CD4-positive, alpha-beta T cell treated with Interleukin-12 subunit alpha and Interleukin-12 subunit beta, for 1 hour (primary cell): ENCODE measurements at places on chromosomes 6 and 20.

GRCh38 chr20:46767127-46767761 is 57.8 kb downstream of the SLC2A10 start:
- peak; percentile 14 for DNase-seq

GRCh38 chr6:130012728-130013127 is 5.7 kb upstream of the L3MBTL3 start:
- DNase-seq = no peak

DNA sequence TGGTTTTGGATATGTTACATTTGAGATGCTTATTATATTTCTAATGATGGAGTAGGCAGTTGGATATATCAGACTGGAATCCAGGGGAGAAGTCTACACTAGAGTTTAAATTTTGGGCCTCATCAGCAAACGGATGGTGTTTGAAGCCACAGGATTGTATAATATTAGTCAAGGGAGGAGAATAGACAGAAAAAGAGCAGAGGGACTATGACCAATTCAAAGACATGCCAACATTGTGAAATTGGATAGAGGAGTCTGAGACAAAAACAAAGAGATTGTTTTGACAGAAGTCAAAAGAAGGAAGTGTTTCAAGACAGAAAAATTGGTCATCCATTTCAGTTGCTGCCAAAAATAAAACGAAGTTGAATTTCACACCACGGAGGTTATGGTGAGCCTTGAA is 66.5 kb downstream of the NOX3 start:
- DNase-seq = no peak

GRCh38 chr6:75101896-75102295 is 104.0 kb downstream of the COL12A1 start:
- DNase-seq = no peak

DNA sequence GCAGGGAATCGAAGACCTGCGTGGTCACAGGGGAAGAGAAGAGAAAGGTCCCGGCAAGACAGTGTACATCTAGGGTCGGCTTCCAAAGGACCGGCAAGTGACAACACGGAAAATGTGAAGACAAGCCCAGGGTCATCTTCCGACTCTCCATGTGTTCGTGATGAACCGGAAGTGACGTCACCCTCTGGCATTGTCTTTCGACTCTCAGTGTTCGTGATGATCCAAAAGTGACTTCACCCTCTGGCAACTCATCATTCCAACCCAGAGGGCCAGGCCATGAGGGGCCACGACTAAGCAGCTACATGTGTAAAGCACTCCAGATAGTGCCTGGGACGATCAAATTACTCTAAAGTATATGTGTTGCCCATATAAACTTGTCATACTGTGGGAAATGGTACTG is 290.8 kb downstream of the THBS2 start:
- DNase-seq = no peak

GRCh38 chr20:43124241-43124640 is 65.5 kb downstream of the PTPRT start:
- DNase-seq = no peak

DNA sequence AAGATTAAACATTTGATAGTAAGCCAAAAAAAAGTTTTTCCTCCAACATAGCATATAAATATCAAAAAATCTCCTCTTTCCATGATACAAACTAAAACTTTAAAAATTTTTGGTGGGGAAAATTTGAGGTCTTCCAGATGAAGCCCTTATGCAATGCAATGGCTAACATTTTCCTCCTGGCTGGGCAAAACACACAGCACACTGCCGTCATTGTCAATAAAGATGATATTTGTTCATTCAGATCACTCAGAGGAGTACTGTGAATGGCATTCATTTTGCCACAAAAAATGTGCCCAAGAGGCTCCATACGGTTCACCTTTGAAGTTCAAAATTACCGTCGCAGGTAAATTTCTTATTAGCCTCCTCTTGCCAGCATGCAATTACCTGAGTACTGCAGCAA is 33.9 kb upstream of the FBXO9 start:
- DNase-seq = no peak

DNA sequence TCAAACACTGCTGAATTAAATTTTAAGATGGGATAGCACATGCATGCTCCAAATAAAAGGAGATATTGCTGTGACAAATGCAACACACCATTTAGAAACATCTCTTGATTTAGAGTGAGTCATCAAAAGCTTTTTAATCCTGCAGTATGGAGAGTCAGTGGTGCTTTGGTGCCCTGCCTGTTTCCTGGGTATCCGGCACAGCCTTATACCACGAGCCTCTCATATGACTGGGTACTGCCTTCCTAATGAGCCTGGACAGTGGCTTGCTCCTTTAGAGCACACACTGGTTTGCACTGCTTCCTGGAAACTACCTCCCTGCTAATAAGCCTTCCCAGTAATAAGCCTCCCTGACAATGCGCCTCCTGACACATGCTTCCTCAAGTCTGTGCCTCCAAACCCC is 65.3 kb upstream of the KCNK16 start:
- no peak for DNase-seq

- no peak for DNase-seq
These were observed 45.1 kb downstream of the SRC start for GRCh38 chr20:37390891-37391525.

- no peak for DNase-seq
These were observed 3.5 kb upstream of the DEFB110 start for GRCh38 chr6:50025258-50025657.

DNA sequence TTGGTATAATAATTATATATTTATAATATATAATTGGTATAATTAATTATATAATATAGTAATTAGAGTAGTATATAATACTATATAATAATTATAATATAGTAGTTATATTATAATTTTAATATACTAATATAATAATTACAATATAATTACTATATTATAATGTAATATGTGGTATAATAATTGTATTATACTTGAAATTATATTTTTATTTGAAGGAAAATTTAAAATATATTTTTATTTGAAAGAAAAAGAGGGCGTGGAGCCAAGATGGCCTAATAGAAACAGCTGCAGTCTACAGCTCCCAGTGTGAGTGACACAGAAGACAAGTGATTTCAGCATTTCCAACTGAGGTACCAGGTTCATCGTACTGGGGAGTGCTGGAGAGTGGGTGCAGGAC is 365.9 kb downstream of the MMUT start:
- no peak for DNase-seq

DNA sequence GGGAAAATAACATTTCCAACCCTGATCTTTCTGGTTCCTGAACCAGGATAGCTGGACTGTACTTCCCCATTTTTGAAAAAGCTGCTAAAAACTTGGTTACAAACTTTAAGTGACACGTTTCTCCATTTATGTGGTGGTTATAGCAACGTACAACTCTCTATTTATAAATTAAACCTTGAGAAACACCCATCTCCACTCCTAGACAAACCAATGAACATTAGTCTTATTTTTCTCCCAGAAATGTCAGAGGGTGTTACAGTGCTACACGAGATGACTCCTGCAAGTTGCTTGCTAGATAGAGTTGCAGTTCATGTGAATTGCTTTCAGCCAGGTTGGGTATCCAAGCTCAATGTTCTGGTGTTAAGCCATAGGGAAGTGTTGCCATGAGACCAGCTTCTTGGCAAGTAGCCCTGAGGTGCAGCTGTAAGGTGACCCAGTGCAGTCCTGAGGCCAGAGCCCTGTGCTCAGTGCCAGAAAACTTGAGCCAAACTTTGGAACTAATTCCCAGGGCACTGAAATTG is 51.3 kb upstream of the REV3L start:
- DNase-seq = no peak

GRCh38 chr20:51899674-51900073 is 97.4 kb upstream of the SALL4 start:
- DNase-seq = no peak

DNA sequence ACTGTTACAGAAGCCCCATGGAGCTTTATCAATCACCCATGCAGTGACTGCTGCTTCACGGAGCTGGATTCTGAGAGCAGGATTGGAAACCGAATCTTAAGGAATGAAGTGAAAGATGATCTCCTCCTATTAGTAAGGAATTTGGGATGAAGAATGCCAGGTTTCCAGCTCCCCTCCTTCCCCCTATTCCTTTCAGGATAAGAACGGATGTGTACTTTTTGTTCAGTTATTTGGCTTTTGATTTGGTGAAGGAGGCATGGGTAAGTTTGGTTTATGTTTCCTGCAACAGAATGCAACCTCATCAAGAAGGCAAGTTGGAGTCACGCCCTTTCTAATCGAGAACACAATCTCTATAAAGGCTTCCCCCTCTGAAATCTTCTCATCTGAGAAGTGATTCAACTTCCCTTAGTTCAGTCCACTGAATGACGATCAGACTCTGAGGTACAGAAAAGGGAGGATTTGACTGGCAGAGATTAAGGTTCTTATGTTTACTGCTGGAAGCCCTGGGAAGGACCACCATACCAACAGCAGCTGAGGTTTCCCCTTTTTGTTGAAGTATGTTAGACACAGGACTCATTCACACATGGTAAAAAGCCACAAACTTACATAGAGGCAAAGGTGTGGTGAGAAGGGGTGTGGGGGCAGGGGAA is 5.5 kb downstream of the ELMO2 start:
- peak; percentile 75 for DNase-seq

- DNase-seq = no peak
These were observed 228.8 kb downstream of the TBC1D32 start for GRCh38 chr6:121105461-121105860.

DNA sequence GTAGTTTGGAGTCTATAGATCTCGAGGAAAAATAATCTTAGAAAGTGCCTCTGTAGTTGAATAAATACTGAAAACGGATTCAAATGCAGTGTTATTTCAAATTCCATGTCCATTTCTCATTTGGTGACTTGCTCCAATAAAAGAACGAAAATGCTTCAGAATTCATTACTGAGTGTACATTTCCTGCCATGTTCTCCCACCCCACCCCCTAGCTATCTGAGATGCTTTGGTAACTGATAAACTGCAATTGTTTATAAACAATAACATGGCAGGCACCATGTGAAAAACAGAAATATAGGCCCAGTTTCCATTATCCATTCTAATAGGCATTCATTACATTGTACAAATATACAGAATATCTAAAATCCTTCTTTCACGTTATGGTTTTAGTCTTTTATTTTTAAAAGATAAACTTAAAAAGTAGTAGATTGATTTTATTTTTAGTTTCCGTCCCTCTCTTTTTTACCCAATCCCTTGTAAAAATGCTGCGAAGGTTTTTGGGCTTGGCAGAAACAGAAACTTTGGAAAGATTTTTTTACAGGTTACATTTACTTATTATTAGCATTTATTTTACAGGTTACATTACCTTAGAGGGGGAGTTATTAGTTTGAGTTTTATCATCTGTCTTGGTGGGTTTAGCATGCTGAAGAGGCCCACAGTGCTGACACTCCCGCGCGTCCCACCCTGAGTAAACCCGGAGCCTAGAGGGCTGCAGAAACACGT is 1.5 kb downstream of the FAM162B start:
- DNase-seq = no peak

GRCh38 chr6:163860287-163861081 is 446.0 kb downstream of the QKI start:
- DNase-seq = no peak
